ENCODE measurements at places on chromosomes 7 and 10. TPM values are rescaled to one million over a fixed set of nuclear protein-coding genes. Genes with fewer than 3 reads are reported as not detected.

- no peak for DNase-seq
- no peak overlapping the region for H3K4me3 ChIP-seq
These were observed 327.4 kb downstream of the PLXNA4 start for GRCh38 chr7:132248841-132249240.

The PANK1 gene
- total RNA-seq, result 17.0 TPM

- no peaks in the 10 kb centered on the region for H3K27me3 ChIP-seq
- no peak overlapping the region for H3K4me3 ChIP-seq
- no peaks in the 10 kb centered on the region for H3K36me3 ChIP-seq
- no peak for DNase-seq
- no peaks in the 10 kb centered on the region for H3K4me1 ChIP-seq
These were observed 257.3 kb downstream of the PTEN start for GRCh38 chr10:88120599-88121333.

DNA sequence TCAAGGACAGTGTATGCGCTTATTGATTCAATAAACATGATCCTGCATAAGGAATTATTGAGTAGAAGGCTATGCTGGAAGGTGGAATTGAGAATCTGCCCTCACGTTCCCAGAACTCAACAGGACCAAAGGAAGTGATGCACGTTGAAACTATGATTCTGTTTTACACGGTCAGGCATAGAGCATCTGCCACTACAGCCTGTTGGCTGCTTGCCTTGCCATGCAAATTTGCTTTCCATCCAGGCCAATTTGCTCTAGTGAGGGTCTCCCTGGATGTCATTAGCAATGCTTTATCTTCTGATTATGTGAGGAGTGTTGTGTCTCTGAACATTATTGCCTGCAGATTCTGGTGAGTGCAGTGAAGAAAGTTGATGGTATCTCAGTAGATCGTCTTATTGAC lies 132.9 kb downstream of the ADRA2A start:
- no peaks in the 10 kb centered on the region for H3K36me3 ChIP-seq
- H3K27ac ChIP-seq, result no peak overlapping the region
- no peaks in the 10 kb centered on the region for H3K4me1 ChIP-seq
- no peak overlapping the region for H3K4me3 ChIP-seq
- DNase-seq, result no peak
- H3K27me3 ChIP-seq, result peaks cover 5% of the 10 kb centered on the region

The FAM131B gene
- total RNA-seq, result 0.25 TPM

Data from psoas muscle (tissue), 8 donors.